Epithelial cell of proximal tubule (primary cell): ENCODE measurements at places on chromosomes 5 and 9.

DNA sequence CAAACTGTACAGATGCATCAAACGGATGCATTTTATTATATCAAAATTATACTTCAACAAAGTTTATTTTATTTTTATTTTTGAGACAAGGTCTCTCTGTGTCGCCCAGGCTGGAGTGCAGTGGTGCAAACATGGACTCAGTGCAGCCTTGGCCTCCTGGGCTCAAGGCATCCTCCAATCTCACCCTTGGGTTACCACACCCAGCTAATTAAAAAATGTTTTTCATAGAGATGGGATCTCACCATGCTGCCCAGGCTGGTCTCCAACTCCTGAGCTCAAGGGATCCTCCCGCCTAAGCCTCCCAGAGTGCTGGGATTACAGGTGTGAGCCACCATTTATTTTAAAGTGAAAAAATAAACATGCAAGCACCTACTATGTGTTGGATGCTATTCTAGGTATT, 40.1 kb upstream of the STXBP1 start:
- no peak for DNase-seq

- DNase-seq, result no peak
Observed at GRCh38 chr9:33114746-33115145, 38.3 kb upstream of the SMU1 start.

DNA sequence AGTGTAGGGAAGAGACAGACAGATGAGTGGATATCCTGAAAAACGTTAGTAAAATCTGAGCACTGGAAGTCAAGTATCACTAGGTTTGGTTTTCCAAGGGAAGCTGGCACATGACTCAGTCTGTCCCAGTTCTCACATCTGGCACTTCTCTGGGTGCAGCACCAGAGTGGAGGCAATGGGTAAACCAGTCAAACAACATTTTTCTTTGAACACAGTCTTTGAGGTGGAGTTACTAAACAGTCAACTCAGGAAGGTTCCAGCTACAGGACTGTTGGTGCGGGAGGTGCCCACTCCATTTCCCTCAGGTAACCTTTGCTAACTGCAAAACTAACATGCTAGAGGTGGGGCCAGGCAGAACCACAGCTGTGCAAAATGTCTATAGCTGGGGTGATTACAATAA, 301.4 kb upstream of the RFX3 start:
- no peak for DNase-seq

DNA sequence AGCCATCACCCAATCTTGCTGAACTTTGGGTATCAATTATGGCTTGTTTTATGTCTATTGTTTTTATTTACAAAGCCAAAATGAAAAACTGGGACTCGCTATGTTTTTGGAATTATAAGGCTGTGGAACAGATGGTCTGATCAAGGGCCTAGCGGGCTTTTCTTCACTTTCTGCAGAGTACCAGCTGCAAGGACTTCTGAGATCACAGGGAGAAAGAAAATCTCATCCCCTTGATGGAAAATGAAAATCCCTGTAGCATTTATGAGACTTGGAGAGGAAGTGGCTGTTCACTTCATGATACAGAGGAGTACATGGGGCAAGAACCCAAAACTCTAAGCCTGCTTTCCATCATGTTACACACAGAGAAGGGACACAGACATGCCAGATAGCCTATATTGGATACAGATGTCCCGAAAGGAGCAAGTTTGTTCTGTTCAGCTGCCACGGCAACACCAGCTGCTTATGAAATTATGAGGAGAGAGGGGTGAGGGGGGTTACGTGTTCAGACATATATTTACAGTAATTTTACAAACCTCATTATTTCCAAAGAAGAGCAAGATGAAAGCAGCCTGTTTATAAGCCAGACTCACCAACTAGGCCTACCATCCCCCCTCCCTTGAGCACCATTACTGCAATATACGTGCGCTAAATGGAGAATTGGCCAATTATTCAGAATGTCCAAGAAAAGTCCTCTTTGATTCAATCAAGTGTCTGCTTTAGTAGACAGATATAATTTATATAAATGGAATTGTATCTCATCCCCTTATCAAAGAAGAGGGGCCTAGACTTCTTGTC, 220.0 kb downstream of the MARCHF11 start:
- no peak for DNase-seq
